ENCODE measurements at places on chromosomes 2 and 18.

- no peak for DNase-seq
Observed at GRCh38 chr2:150051004-150051403, 436.5 kb downstream of the RND3 start.

DNA sequence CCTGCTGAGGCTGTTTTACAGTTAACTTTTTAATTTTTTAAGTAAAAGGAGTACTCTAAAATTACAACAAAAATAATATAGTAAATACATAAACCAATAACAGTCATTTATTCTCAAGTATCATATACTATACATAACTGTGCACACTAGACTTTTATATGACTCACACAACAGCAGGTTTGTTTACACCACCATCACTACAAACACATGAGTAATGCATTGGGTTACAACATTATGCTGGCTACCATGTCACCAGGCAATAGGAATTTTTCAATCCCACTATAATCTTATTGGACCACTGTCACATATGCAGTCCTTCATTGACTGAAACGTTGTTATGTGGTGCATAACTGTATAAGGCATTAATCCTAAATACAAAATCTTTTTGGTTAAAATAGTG is 42.5 kb downstream of the RASGRP3 start:
- no peak for DNase-seq

- no peak for DNase-seq
Observed at GRCh38 chr18:58221060-58221725, 177.2 kb downstream of the NEDD4L start.

GRCh38 chr2:86333378-86333777 is 4.0 kb downstream of the REEP1 start:
- no peak for DNase-seq

DNA sequence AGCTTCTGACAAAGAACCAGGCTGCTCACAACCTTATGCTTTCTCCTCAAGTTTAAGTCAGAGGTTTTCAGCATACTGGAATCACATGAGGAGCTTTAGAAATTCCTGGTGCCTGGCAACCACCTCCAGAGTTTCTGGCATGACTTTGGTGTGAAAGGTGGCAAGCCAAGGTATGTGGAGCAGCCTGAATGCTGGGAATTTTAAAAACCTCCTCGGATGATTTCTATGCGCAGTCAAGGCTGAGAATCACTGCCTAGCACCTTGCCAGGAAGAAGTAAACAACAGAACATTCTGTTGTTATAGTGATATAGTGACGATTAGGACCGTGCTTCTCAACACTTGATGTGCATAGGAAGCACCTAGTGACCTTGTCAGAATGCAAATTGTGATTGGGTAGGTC is 11.7 kb downstream of the CCBE1 start:
- no peak for DNase-seq

- DNase-seq: no peak
Observed at GRCh38 chr2:77270433-77270832, 251.7 kb downstream of the LRRTM4 start.

GRCh38 chr2:143633419-143633818 is 504.2 kb downstream of the ARHGAP15 start:
- DNase-seq: no peak

GRCh38 chr2:156526950-156527636 is 90.9 kb downstream of the GPD2 start:
- no peak for DNase-seq

DNA sequence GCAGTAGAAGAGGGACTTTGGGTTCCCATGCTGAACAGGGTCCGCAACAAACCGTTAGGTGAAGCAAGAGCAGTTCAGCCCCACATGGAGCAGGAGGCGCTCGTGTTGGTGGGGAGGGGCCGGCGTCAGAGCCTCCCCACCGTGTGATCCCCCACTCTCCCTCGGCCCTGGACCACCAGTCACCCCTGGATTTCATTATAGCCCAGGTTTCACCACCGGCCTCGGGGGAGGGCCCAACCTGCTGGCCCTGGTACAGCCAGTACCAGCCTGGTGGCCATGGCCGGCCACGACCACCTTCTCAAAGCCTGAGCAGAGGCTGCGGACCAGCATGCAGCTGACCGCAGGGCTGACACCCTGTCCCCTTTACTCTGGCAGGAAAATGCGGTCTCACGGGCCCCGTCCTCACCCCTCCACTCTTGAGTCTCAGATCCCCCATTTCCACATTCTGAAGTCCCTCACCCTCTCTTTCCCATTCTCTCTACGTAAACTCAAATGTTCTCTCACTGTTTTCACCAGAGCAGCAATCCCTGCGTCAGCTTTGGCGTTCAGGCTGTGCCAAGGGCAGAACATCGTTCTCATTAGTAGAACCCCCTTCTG is 8.6 kb downstream of the MLPH start:
- DNase-seq: no peak

DNA sequence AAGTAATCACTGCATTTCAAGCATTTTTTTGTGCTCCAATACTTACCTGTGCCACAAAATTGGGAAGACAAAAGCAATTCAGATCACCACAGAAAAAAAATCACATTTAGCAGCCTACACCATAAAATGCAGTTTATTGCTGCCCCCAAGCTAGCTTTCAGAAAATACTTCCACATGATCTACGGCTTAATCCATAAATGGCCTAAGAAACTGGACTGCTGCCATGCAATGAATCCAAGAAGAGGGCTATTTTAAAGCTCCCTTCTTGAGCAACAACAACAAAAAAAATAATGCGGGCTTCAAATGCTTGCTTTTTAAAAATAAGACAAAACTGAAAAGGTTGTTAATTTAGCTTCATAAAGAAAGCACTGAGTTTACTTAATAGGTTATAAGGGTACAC is 272.3 kb downstream of the RAD51AP2 start:
- no peak for DNase-seq

- no peak for DNase-seq
Observed at GRCh38 chr2:109189751-109190150, 60.7 kb downstream of the SH3RF3 start.

All from cardiac muscle cell (in vitro differentiated cells and primary cell).